Activated naive CD4-positive, alpha-beta T cell treated with anti-CD3 and anti-CD28 coated beads, Interleukin-2, amount 50 U/mL, for 72 hours (primary cell): ENCODE measurements at places on chromosomes 4 and X.
A peak's percentile ranks its signal among the peaks of the same experiment; 100 is the strongest.

DNA sequence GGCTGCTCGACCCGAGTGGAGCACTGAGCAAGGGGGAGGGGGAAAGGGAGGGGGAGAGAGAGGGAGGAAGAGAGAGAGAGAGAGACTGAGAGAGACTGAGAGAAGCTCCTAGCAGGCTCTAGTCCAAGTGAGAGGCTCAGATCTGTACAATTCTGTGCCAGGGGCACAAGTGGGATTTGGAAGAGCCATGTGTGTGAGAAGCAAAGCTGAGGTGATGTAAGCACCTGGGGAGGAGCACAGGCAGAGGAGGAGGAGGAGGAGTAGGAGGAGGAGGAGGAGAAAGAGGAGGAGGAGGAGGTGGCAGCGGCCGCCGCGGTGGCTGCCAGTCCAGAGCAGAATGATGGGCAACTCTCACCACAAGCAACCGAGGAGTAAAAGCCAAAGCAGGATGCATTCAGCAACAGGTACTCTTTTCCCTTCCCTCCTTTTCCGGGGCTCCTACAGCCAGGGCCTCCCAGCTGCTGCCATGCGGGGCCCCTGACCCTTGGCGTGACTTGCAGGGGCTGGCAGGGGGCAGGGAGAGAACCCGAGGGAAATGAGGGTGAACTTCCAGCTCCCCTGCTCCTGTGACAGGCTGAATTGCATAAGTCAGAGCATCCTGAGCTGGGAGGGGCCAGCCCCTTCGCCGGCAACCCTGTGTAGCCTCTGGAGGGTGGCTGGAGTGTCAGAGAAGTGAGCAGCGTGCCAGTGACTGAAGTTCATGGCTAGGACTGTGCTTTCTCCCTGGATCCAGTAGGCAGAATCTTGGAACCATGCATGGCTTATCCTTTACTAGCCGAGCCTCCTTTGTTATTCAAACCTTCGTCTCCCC is 62.2 kb downstream of the RTL5 start:
- DNase-seq = no peak

- DNase-seq = peak; percentile 59
These were observed 532 bp downstream of the ZNF827 start for GRCh38 chr4:145937971-145938611.

GRCh38 chr4:72076562-72076961 is 44.8 kb downstream of the NPFFR2 start:
- DNase-seq = no peak

- DNase-seq = no peak
These were observed 2.3 kb downstream of the SH3TC1 start for GRCh38 chr4:8201321-8201781.

DNA sequence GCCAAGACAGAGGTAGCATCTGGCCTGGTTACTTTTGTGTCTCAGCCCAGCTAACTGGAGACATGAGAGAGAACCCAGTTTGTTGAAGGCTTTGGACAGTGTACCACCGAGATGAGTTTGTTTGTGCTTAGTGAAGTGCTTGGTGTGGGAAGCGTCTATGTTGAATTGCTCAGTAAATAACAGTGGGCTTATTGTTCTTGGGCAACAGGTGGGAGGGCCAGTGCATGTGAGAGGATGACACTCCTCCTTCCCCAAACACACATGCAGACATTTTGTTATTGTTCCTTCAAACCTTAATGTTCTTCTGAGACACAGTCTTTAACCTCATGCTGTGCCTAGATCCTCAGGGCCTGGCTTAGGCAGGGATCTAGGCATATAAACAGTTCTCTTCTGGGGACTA is 39.7 kb downstream of the MSN start:
- DNase-seq = no peak
